ENCODE measurements at places on chromosomes 6 and 20. TPM values are rescaled to one million over a fixed set of nuclear protein-coding genes. Genes with fewer than 3 reads are reported as not detected.
A peak's percentile ranks its signal among the peaks of the same experiment; 100 is the strongest.

Gene CD93
- 160 TPM for total RNA-seq

Gene BTN1A1
- total RNA-seq = not detected

Gene SFTA2
- 369 TPM for total RNA-seq

Gene CRISP3
- not detected for total RNA-seq

- no peaks in the 10 kb centered on the region for H3K4me1 ChIP-seq
- no peaks in the 10 kb centered on the region for H3K27me3 ChIP-seq
- H3K27ac ChIP-seq = no peak overlapping the region
- no peak overlapping the region for H3K4me3 ChIP-seq
- no peak for DNase-seq
Measured at GRCh38 chr6:43911354-43912115, 141.5 kb downstream of the VEGFA start.

DNA sequence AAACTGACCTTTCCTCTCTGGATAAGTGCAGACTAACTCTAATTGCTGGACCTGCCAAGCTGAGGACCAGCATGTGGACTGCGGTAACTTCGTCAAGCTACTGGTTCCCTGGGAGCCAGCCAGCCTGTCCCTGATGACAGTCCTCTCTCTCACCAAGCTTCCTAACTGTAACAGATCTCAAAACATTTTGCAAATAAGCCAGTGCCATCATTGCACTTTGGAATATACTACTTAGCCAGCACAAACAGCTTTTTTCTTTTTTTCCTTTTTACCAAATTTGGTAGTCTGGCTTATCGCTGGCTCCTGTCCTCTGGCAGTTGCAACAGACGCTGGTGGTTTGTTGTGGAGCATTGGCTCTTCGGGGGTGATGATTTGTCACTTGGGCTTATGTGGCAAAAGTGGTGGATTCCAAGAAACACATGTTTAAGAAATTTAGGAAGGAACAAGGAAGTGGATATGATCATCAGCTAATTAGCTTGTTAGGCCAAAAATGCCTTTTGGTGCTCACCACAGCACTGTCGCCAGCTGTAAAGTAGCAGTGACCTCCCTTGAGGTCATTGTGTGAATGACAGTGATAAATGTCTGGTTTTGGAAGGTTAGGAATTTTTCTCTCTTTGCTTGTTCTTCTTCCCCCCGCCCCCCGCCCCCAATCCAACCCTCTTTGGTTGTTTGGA is 171.7 kb downstream of the CLIC5 start:
- H3K27me3 ChIP-seq = no peaks in the 10 kb centered on the region
- H3K36me3 ChIP-seq = no peaks in the 10 kb centered on the region
- H3K4me1 ChIP-seq = no peaks in the 10 kb centered on the region
- DNase-seq = no peak

DNA sequence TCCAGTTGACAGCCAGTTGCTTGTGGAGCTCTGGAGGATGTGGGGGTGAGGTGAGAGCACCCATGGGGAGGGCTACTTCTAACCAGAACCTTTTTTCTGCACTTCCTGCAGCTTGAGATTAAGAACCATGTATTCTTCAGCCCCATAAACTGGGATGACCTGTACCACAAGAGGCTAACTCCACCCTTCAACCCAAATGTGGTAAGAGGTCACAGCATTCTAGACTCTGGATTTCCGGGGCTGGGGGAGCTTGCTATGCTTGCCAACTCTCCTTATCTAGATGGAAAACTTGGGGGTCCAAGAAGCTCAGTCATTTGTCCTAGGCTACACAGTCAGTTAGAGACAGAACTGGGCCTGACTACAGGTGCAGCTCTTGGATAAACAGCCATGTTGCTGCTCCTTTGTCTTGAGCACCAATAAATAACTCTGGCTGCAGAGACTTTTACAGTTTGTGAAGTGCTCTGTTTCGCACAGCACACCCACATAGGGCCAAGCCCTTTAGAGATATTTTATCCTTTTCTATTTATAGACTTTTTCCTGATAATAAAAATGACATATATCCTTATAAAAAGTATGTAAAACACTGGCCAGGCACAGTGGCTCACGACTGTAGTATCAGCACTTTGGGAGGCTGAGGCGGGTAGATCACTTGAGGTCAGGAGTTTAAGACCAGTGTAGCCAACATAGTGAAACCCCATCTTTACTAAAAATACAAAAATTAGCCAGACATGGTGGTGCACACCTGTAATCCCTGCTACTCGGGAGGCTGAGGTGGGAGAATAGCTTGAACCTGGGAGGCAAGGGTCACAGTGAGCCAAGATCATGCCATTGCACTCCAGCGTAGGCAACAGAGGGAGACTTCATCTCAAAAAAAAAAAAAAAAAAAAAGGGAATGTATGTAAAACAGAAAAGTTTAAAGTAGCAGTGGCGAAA is 10.6 kb upstream of the IFT52 start:
- no peaks in the 10 kb centered on the region for H3K27me3 ChIP-seq
- H3K36me3 ChIP-seq = no peaks in the 10 kb centered on the region
- H3K4me1 ChIP-seq = peaks cover 9% of the 10 kb centered on the region
- H3K27ac ChIP-seq = no peak overlapping the region

- H3K36me3 ChIP-seq = no peaks in the 10 kb centered on the region
- H3K27me3 ChIP-seq = no peaks in the 10 kb centered on the region
- DNase-seq = no peak
- no peak overlapping the region for H3K27ac ChIP-seq
- no peaks in the 10 kb centered on the region for H3K4me1 ChIP-seq
Measured at GRCh38 chr6:132167929-132168892, 217.0 kb upstream of the CCN2 start.

DNA sequence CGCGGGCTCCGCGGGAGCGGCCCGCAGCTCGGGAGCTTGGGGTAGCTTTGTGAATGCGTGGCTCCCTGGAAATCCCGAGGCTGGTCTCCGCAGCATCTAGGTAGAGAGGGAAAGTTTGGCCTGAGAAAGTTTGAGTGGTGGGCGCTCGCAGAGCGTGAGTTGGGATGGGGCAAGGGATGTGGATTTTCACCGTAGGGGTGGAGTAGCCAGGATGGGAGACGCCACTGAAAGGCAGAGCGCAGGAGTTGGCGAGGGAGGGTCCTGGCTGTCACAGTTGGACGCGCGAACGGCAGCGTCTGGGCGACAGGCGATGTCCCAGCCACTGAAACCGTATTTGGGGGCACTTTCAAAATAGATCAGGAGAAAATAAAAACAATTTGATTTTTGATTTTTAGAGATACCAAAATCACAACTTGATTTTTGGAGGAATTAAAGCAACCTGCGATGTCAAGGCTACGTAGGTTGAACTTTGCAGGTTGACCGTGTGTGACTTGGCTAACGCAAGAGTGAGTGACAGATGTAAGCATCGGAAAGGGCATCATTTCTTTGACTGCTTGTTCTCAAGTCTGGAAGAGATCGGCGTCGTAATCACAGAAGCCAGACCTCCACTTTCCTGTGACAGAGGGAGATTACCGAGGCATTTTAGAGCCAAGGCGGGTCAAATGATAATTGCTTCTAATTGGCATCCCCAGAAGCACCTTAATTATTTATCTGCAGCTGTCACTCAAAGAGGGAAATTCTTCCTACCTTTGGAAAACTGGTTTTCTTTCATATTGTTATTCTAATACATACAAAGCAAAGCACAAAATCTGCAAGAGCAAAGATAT is 646 bp downstream of the HEY2 start:
- peaks cover 30% of the 10 kb centered on the region for H3K4me1 ChIP-seq
- peak overlapping the region; percentile 68 for H3K4me3 ChIP-seq
- peaks cover 89% of the 10 kb centered on the region for H3K27me3 ChIP-seq
- H3K36me3 ChIP-seq = no peaks in the 10 kb centered on the region
- peak overlapping the region; percentile 67 for H3K27ac ChIP-seq
- no peak for DNase-seq
